ENCODE measurements at places on chromosomes 3 and 15.

- no peak for DNase-seq
These were observed 21.9 kb downstream of the TPRA1 start for GRCh38 chr3:127568586-127568985.

DNA sequence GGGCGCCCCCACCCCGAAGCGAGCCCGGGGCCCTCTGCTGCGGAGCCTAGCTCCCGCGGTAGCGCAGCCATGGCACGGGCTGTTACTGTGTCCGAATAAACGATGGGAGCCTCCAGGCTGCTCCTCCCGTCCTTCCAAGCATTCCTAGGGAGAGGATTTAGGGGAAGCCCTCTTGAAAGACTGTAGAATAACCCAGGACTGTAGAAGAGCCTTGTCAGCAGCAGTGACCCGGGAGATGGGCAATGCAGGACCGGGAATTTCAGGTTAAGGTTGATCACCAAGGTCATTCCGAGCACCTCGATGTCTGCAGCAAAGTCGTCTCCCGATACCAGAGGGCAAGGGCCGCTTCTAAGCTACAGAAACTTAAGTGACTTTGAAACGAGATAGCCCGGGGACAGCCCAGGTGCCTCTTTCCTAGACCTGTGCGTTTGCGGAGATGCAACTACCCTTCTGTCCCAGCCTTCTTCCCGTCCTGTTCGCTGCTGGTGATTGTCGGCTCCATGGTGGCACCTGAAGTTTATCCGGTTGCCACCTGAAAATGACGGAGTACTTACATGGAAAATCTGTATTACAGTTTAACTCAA lies 753 bp upstream of the MYO5A start:
- peak; percentile 4 for DNase-seq

- no peak for DNase-seq
These were observed 2.7 kb downstream of the RPL15 start for GRCh38 chr3:23919628-23920027.

GRCh38 chr3:20648921-20649381 lies 462.9 kb upstream of the SGO1 start:
- DNase-seq = no peak

GRCh38 chr3:63413523-63413922 lies 135.4 kb downstream of the SYNPR start:
- DNase-seq = no peak

DNA sequence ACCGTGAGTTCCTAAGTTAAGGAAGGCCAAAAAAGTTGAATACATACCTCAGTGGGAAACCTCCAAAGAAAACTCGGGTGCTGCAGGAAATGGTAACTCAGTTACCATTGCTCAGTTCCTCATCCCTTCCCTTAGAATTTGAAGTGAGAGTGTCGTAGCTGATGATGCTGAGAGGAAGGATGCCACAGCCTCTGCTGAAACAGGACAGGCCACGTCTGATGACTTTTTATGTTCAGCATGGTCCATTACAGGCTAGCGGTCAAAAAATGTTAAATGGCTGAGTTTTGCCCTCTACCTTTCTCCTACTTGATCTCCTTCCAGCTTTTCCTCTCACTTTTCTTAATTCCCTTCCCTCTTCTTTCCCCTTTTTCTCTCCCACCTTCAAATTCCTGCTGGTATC lies 135.5 kb downstream of the GHSR start:
- DNase-seq = no peak

- DNase-seq = no peak
These were observed 703 bp upstream of the LSAMP start for GRCh38 chr3:116445990-116446389.

GRCh38 chr3:64593350-64593749 lies 94.5 kb downstream of the ADAMTS9 start:
- no peak for DNase-seq

DNA sequence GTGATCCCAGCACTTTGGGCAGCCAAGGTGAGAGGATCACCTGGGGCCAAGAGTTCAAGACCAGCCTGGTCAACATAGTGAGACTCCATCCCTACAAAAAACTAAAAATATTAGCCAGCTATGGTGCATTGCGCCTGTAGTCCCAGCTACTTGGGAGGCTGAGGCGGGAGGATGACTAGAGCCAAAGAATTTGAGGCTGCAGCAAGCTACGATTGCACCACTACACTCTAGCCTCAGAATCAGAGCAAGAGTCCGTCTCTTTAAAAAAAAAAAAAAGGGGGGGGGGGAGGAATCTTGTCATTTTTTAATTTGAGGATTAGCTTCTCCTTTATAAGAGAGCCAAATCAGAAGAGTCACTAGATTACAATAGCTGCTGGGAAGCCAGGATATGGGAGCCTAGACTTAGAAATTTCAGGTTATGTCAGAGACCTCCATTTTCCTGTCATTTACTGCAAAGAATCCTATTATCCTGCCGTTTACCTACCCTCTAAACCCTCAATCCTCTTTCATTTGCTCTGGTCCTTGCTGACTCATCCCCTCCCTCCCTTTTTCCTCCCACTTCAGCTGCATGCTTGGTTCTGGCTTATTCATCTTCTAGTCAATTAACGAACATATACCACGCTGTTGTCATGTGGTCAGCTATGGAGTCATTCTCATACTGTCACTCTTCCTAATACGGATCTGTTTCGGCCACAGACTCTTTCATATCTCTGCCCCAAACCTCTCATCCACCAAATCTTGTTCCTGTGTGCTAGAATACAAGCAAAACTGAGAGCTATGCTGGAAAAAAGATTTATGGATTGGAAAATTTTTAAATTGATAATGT lies 83.8 kb upstream of the PPIB start:
- peak; percentile 6 for DNase-seq

- DNase-seq = no peak
These were observed 260.1 kb downstream of the OXSM start for GRCh38 chr3:26049951-26050350.

GRCh38 chr3:108328821-108329486 lies 32.6 kb downstream of the HHLA2 start:
- no peak for DNase-seq

GRCh38 chr15:29401644-29402043 lies 132.0 kb upstream of the NSMCE3 start:
- no peak for DNase-seq

DNA sequence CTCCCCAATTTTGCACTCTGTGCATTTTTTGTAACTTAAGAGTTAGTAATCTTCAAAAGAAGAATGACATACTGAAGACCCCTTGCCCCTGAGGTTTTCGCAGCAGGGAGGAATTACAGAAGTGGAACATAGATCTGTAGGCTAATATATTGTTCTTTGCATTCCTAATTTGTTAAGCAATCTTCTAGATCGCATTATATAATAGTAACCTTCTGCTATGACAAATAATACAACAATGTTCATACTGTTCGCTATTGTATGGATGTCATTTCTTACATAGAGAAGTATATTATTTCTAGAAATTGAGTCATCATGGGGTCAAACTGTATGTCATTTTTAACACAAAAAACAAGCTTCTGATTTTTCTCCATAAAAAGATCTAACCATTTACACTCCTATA lies 95.8 kb upstream of the TGFBR2 start:
- no peak for DNase-seq

- DNase-seq = no peak
These were observed 106.3 kb upstream of the IL12A start for GRCh38 chr3:159882367-159882766.

DNA sequence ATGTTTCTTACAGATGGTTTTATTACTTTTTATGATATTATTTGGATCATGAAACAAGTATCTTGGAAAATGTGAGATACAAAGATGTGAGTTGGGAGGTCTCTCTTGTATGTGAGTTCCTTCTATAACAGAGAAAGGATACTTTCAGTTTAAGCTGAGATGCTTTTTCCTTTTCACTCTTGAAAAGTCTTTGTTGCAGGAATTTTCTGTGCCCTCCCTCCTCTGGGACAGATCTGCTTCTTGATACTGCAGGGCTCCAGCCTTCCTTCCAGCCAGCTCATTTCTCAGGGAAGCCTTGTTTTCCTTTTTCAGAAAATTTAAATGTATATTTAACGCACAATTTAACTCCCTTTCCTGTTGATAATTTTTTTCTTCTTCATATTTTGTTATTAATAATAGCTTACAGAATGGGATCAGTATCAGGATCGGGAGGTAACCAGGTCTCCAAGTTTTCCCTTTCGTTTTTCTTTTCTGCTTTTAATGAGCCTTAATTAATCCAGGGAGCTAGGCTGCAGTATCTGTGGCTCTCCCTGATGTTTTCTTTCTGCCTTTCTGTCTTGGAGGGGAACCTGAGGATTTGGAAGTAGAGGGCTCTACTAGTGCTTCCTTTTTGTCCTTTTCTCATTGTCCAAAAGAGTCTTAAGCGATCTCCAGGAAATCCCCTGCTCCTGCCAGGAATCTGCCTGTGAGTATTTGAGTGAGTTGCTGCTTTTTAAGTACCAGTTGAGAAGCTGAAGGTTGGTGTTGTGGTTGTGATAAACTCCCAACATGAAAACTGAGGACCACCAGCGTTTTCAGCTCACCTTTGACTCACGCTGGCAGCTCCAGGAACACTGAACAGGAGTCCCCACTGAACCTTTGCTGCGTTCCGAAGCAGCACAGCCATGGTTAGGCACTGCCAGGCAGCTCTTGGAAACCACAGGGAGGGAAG lies 105.7 kb downstream of the IGF1R start:
- DNase-seq = no peak

DNA sequence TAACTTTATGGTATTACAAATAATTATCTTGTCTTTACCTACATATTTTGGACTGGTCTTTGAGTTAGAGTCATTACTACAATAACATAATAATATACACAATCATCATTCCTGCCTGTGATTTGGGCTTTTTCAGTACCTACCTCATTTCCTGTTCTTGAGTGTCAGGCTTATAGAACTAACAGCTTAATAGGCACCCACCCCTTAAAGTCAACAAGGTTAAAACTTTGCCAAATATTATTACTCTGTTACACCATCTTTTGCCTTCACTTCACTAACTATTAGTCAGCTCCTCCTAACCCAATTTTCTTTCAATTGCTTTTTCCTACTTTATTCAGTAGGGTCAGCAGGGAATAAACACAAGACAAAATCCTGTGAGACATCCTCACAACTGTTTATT lies 488.7 kb upstream of the AGTR1 start:
- DNase-seq = no peak

DNA sequence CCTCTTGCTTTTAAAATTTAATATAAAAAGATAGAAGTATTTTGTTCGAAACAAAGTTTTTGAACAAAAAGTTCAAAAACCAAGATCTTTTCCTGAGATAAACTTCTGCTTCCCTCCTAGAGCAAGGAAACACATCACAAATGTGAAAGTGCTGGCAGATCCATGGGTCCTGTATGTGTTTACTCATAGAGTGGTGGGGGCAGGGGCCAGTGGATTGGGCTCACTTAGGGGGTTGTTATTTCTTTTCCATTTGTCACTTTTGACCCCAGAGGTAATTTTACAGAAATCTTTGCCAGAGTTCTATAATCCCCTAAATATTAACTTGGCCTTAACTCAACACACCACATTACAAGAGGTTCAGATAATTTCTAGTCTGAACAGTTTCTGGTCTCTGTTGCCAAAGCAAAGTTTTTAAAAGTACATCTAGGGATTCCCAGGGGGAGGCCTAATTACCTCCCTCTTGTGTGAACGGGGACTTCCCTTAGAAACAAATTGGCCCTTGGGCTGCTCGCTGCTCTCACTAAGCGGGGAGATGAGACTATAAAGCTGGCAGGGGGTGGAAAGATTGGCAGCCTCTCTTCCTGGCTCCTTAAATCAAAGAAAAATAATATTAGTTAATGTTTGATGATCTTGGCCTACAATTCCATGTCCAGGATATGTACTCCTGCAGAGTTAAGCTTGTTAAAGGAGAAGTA lies 66.8 kb upstream of the PTX3 start:
- no peak for DNase-seq
